T-helper 2 cell treated with Interferon-gamma antibody and Interleukin-4, amounts not matched to agents 5 μg/mL and 100 μg/mL, for 36 hours (primary cell): ENCODE measurements at places on chromosomes 11 and 22.

DNA sequence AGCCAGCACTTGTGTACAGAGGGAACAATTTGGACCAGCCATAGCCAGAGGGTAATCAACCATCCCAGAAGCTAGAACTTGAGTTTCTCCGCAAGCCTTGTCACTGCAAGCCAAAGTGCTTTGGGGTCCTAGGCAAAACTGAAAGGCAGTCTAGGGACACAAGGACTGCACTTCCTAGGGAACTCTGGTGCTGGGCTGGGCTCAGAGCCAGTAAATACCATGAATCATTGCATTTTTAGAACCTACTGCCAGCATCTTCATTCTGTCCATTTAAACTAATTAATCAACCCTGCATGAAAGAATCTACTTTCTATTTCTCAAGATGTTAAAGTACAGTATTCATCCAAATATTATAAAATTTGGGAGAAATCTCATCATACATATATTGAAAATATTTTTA lies 20.0 kb downstream of the PATE3 start:
- DNase-seq: no peak

DNA sequence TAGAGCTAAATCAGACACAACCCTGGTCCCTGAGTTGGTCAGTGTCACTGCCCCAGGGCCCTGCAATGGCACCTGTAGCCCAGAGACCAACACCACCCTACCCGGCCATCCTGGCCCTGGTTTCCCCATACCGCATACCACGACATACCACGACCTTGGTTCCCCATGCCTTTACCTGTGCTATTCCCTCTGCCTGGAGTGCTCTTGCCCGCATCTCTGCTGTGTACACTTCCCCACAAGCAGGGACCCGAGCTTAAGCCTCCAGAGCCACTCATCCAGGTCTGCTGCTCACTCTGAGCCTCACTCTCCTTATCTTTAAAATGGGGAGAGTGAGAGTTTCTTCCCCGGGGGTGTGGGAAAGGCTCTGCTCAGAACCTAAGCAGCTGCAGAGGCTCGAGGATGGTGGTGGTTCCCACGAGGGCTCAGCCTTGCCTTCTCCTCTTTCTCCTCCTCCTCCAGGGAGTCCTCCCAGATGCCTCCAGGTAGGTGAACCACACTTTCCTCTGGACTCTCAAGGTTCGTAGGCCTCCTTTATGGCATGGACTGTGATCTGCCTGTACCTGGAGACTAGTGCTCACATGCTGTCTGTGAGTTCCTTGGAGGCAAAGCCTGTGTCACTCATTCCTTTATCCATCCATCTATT lies 48.1 kb downstream of the WNT7B start:
- DNase-seq: no peak

DNA sequence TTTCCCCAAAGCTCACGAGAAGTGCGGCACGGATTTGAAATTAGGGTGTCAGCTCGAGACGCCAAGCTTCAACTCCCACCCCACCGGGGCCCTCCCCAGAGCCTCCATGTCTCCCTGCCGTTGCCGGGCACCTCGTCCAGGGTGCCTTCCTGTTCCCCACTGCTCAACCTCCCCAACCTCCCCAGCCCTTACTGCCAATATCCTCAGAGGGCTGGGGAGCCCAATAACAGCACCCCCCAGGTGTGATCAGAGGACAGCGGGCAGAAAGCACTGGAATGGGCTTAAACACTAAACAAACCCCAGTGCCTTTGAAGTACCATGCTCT lies 1336.4 kb downstream of the TBC1D22A start:
- no peak for DNase-seq

GRCh38 chr11:68019486-68019885 lies 9.4 kb downstream of the ALDH3B1 start:
- no peak for DNase-seq

DNA sequence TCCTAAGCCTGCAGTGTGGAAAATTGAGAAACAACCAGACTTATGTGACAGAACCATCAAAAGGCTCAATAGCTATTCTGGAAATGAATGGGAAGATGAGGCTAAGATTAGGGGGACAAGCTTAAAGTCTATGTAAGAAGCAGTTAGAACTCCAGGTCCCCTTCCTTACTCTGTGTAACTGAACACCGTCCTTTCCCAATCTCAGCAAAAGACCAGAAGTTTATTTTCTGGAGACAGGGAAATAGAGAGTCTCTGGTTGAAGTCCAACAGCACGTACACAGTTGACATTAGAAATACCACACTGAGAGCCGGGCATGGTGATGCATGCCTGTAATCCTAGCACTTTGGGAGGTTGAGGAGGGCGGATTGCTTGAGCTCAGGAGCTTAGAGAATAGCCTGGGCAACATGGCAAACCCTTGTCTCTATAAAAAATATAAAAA lies 93.9 kb downstream of the CD44 start:
- DNase-seq: no peak

GRCh38 chr11:106378513-106379179 lies 301.2 kb downstream of the AASDHPPT start:
- no peak for DNase-seq

DNA sequence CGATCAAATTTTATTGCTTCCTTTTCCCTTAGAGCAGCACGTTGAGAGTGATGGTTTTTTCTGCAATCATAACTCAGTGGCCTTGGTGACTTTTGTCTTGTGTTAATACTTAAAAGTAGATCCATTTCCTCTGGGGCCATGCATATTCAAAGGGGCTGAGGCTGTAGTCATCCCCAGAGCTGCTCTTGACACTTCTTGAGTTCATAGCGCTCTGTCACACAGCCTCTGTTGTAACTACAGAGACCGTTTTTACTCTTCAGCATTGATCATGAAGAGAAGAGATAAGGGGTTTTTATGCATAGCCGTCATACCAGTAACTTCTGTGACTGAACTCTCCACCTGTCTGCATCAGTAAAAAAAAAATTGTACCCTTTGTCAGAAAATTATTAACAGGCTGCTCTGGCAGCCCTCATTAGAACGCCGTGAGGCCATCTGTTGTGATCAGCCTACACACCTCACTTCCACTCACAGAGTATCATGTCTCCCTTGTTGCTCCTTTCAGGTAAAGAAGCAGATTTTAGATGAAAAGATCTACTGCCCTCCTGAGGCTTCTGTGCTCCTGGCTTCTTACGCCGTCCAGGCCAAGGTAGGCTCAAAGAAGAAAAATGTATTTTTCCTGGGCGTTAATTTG lies 38.4 kb downstream of the NF2 start:
- DNase-seq: no peak

GRCh38 chr11:10891151-10891720 lies 33.4 kb upstream of the ZBED5 start:
- DNase-seq: no peak

DNA sequence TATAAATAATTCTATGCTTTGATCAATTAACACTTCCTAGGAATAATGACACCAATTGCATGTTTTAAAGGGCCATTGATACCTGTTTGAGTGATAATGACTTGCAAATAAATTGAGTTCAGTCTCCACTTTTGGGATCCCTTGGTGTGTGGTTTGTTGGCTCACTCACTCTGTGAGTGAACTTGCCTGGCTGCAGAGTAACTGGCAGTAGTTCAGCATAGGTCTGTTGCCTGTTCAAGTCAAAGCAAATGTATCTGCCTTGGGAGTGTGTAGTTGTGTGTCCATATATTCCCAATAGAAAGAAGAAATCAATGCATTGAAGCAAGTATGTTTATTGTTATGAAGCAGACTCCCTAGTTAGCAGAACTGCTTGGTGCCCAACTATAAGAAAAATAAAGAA lies 49.3 kb downstream of the TRIM44 start:
- DNase-seq: no peak

GRCh38 chr11:1064167-1064566 lies 10.5 kb upstream of the MUC2 start:
- DNase-seq: no peak

GRCh38 chr11:133907216-133907615 lies 49.6 kb downstream of the IGSF9B start:
- DNase-seq: no peak

- DNase-seq: no peak
Measured at GRCh38 chr11:72618803-72619202, 55.4 kb downstream of the PDE2A start.

DNA sequence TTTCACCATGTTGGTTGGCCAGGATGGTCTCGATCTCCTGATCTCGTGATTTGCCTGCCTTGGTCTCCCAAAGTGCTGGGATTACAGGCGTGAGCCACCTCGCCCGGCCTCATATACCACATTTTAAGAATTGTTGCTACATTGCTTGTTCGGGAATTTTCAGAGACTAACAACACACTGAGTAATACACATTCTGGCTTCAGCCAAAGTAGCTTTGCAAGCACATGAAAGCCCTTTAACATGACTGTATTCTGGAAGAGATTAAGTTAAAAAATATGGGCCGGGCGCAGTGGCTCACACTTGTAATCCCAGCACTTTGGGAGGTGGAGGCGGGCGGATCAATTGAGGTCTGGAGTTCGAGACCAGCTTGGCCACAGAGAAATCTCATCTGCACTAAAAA lies 15.0 kb downstream of the CRTAM start:
- no peak for DNase-seq

GRCh38 chr22:28857288-28857687 lies 26.1 kb upstream of the ZNRF3 start:
- DNase-seq: no peak

- DNase-seq: no peak
Measured at GRCh38 chr22:50010676-50011446, 1.7 kb downstream of the IL17REL start.

- DNase-seq: no peak
Measured at GRCh38 chr22:24027991-24028390, 16.9 kb downstream of the CABIN1 start.

- DNase-seq: no peak
Measured at GRCh38 chr22:32469799-32470212, 4.8 kb upstream of the FBXO7 start.

GRCh38 chr11:19721176-19721575 lies 8.5 kb downstream of the NAV2 start:
- no peak for DNase-seq

GRCh38 chr11:122754553-122755322 lies 83.6 kb upstream of the CRTAM start:
- peak; percentile 20 for DNase-seq

DNA sequence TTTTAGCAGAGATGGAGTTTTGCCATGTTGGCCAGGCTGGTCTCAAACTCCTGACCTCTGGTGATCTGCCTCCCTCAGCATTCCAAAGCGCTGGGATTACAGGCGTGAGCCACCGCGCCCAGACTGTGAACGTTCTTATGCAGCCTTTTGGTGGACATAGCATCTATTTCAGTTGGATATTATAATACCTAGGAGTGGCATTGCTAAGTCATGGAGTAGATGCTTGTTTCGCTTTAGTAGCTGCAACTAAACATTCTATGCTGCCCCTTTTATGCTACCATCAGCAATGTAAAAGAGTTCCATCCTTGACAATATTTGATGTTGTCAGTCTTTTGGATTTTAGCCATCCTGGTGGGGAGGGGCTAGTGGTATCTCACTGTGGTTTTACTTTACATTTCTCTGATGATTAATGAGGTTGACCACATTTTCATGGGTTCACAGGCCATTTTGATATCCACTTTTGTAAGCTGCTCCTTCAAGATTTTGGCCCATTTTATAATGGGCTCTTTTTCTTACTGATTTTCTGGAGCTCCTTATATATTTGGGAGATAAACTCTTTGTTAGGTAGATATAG lies 16.5 kb upstream of the APOBEC3A start:
- DNase-seq: peak; percentile 34

DNA sequence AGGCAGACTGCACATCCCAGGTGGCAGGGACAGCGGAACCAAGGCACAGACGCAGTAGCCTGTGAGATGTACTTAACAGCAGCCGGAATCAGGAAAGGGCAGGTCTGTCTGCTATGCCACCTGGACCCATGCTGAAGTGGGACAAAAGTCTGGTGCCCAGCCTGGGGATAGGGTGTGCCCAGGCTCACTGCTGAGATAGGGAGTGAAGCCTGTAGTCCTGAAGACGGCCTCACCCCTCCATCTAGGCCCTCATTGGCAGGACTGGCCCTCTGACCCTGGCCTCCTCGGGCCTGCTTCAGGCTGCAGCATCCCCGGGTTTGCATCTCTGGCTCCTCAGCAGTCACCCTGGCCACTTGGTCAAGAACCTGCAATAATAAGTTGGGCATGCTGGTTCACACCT lies 32.4 kb upstream of the TSKU start:
- DNase-seq: no peak

GRCh38 chr11:71913756-71914526 lies 14.5 kb downstream of the XNDC1N start:
- DNase-seq: no peak
